Esophagus mucosa (tissue), 1 donor: ENCODE measurements at places on chromosomes 5 and 9. TPM values are rescaled to one million over a fixed set of nuclear protein-coding genes. Genes with fewer than 3 reads are reported as not detected.

DNA sequence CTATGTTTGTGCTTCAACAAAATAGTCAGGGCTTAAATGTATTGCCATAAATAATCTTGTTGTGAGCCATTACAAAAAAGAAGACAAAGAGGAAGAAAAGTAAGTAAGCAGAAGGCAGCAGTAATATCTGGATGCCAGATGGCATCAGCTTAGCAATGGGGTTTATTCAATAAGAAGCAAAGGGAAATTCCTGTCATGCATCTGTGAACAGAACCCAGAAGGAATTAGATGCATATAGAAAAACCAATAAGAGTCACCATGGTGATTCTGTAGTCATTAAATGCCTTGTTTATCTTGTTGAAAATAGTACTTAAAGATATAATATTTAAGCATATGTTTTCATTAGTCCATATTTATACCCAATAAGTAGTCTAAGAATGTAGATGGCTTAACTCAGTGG, 216.0 kb downstream of the ADAMTSL1 start:
- no peak for ATAC-seq

GRCh38 chr5:109998726-109999125, 309.0 kb downstream of the MAN2A1 start:
- ATAC-seq = no peak

GRCh38 chr9:21711504-21711903, 90.9 kb upstream of the MTAP start:
- peak; percentile 94 for ATAC-seq

DNA sequence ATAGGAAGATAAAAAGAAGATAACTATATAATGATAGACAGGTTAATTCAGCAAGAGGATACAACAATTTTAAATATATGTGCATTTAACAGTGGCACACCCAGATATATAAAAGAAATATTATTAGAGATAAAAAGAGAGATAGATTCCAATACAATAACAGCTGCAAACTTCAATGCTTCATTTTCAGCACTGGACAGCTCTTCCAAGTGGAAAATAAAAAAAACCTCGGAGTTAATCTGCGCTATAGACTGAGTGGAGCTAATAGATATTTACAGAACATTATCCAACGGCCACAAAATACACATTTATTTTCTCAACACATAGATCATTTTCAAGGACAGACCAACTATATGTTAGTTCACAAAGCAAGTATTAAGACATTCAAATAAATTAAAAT, 1229.5 kb upstream of the CDH6 start:
- no peak for ATAC-seq

GRCh38 chr5:107502676-107503060, 168.1 kb downstream of the EFNA5 start:
- no peak for ATAC-seq

CDKN2B gene
- total RNA-seq = 75.6 TPM

GRCh38 chr9:38205279-38205678, 136.3 kb upstream of the SHB start:
- no peak for ATAC-seq

GRCh38 chr5:67272453-67273130, 76.0 kb upstream of the CD180 start:
- no peak for ATAC-seq

PCDHGA3 gene
- 0.76 TPM for total RNA-seq

TMOD1 gene
- 0.60 TPM for total RNA-seq

IL4 gene
- not detected for total RNA-seq
